NCI-H2171 treated with DMSO at 0.1 percent for 48 hours (cell line): ENCODE measurements at places on chromosomes 5 and 9.
A peak's percentile ranks its signal among the peaks of the same experiment; 100 is the strongest.

GRCh38 chr9:127979333-127980059 is 1.3 kb downstream of the EEIG1 start:
- peak; percentile 91 for DNase-seq

DNA sequence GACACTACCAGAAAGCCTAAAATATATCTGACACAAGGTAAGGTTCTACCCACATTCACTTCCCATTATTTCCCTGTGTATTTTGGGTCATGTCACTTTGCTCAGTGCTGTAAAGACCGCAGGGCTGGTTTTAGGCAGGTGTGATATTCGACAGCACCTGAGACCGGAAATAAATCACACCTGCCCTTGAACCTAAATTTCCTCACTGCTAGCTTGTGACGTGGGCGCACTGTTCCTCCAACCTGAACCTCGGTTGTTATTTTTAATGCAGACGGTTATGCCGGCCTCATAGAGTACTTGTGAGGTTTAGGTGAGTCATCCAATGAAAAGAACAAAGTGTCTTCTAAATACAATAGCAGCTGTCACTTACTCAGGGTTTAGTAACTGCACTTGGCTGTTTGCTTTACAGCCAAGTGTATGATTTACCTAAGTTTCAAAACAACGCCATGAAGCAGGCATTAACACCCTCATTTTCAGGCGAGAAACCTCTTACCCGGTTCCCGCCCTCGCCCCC is 20.7 kb upstream of the ZNF782 start:
- peak; percentile 58 for DNase-seq

DNA sequence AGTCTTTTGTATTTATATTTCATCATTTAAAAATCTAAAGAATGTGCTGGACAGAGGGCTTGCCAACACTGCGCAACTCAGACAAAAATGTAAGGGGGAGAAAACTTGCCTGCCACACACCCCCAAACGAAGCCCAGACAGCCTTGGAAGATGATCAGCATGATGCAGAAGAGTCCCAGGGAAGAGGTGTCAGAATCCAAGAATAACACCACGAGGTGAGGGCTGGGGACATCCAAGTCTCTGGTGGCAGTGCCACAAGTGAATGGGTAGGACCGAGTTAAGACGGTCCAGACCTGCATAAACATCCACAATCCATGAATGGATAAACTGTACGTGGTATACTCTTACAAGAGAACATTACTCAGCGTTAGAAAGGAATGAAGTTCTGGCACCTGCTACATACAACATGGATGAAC is 10.4 kb downstream of the EPB41L4B start:
- no peak for DNase-seq

DNA sequence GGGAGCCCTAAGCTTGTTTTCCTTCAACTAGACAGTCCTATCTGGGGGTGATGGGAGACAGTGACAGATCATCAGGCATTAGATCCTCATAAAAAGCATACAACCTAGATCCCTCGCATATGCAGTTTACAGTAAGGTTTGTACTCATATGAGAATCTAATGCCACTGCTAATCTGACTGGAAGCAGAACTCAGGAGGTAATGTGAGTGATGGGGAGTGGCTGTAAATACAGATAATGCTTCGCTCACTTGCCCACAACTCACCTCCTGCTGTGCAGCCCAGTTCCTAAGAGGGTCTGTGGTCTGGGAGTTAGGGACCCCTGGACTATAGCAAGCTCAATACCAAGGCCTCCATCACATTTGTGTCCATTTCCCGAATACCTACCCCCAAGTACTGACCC is 260.5 kb downstream of the CDK5RAP2 start:
- no peak for DNase-seq

DNA sequence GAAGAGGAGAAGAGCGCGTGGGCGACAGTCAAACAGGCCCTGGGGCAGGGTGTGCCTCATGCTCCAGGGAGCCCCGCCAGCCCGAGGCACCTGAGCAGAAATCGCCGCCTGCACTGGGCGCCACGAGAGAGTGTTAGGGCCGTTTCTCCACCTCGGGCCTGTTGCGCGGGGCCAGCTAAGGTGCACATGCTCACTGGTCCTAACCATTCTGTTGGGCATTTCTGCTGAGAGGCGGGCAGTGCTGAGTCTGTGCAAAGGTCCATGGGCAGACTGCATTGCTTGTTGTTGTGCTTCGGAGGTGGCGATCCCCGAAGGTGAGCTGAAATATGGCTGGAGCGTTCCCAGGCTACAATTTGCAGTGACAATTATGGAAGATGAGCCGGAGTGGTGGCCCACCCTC is 367.8 kb upstream of the SPATA31A5 start:
- no peak for DNase-seq

DNA sequence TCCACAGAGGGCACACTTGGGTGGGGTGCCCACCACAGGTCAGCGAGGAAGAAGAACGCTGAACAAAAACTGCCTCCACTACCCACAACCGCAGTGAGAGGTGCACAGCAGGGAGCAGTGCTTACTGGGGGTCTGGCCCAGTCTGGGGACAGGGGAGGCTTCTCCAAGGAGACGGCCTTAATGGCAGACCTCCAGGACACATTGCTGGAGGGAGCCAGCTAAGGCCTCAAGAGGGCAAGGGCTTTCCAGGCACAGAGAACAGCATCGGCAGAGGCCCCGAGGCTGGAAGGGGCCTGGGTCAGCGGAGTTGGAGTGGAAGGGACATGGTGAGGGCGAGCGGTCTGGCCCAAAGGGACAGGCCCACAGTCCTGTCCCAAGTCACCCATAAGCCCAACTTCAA is 8.3 kb upstream of the DPM2 start:
- no peak for DNase-seq
